Thoracic aorta (tissue), 2 donors: ENCODE measurements at places on chromosomes 2 and 18. TPM values are rescaled to one million over a fixed set of nuclear protein-coding genes. Genes with fewer than 3 reads are reported as not detected.

The GPR55 gene
- total RNA-seq = not detected

The ZAP70 gene
- 5.3 TPM for total RNA-seq

The HYCC2 gene
- total RNA-seq = 25.0 TPM

The MDH1B gene
- total RNA-seq = not detected

The CRYGD gene
- total RNA-seq = not detected

The MAP3K19 gene
- total RNA-seq = not detected

The ANKRD36C gene
- 89.4 TPM for total RNA-seq

The LYG2 gene
- total RNA-seq = not detected

The SERPINB11 gene
- total RNA-seq = not detected

The MEP1B gene
- not detected for total RNA-seq

The LRP2 gene
- total RNA-seq = 0.14 TPM

The NDC80 gene
- 1.6 TPM for total RNA-seq

The IKZF2 gene
- total RNA-seq = 16.2 TPM

The PGAP1 gene
- total RNA-seq = 15.3 TPM

The ZC3H8 gene
- total RNA-seq = 2.4 TPM

The DAW1 gene
- total RNA-seq = 1.1 TPM

The KIF1A gene
- 0.92 TPM for total RNA-seq

The MARCHF4 gene
- not detected for total RNA-seq

The CHN1 gene
- 13.3 TPM for total RNA-seq

The SH3RF3 gene
- 37.4 TPM for total RNA-seq

The ANKRD62 gene
- total RNA-seq = not detected

The GCKR gene
- total RNA-seq = 5.7 TPM

The GYPC gene
- total RNA-seq = 123 TPM

The KCNG2 gene
- total RNA-seq = not detected

The EVA1A gene
- total RNA-seq = not detected

The ICOS gene
- not detected for total RNA-seq

The IMPACT gene
- total RNA-seq = 28.7 TPM

The KCNG3 gene
- total RNA-seq = 0.78 TPM

The TWIST2 gene
- 41.4 TPM for total RNA-seq

The TPO gene
- total RNA-seq = 8.1 TPM

The FBXO48 gene
- total RNA-seq = 0.56 TPM
